GM23338 (cell line): ENCODE measurements at places on chromosomes 1 and 21.

- H3K4me1 ChIP-seq: no peaks in the 10 kb centered on the region
- no peak overlapping the region for H3K27ac ChIP-seq
- no peak overlapping the region for H3K4me3 ChIP-seq
- no peaks in the 10 kb centered on the region for H3K36me3 ChIP-seq
These were observed 5.6 kb upstream of the RPTN start for GRCh38 chr1:152164517-152165136.

DNA sequence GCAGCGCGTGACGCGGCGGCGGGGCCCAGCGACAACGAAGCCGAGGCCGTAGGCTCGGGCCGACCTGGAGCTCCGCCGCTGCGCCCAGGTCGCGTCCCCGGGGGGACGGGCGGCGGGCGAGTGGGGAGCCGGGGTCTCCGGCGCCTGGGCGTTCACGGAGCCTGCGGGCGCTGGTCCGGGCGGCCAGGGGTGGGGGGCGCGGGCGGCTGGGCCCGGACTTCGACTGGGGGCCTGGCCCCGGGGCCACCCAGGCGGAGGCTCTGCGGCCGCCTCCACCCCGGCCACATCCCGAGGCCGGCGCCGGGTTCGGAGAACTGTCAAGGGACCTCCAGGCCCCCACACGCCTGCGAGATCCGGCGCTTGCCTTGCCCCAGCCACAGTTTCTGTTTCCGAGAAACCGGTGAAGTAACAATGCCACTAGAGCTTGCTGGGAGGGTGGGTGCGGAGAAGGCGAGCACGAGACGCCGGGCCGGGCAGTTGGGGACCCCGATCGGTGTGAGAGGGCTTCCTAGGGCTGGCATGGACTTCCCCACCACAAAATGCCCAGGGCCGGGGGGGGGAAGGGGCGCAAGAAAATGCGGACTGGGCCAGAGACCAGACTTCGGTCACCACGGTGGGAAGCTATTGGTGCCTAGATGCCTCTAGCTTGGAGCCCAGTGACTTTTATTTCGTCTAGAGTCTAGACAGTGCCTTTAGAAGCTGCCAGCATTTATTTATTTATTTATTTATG lies 501 bp downstream of the FBXO6 start:
- H3K4me1 ChIP-seq: no peaks in the 10 kb centered on the region
- H3K27ac ChIP-seq: peak overlapping the region; percentile 83
- H3K4me3 ChIP-seq: peak overlapping the region; percentile 59
- DNase-seq: peak; percentile 73

- H3K4me1 ChIP-seq: no peaks in the 10 kb centered on the region
- DNase-seq: no peak
- H3K27me3 ChIP-seq: no peaks in the 10 kb centered on the region
- H3K36me3 ChIP-seq: no peaks in the 10 kb centered on the region
These were observed 438.5 kb downstream of the PTPRU start for GRCh38 chr1:29674627-29675326.

- peaks cover 6% of the 10 kb centered on the region; the same call in 1 of the 2 replicates for H3K4me1 ChIP-seq
- no peak overlapping the region for H3K27ac ChIP-seq
- H3K27me3 ChIP-seq: no peaks in the 10 kb centered on the region
These were observed 52.8 kb upstream of the LYPLAL1 start for GRCh38 chr1:219120624-219121544.

DNA sequence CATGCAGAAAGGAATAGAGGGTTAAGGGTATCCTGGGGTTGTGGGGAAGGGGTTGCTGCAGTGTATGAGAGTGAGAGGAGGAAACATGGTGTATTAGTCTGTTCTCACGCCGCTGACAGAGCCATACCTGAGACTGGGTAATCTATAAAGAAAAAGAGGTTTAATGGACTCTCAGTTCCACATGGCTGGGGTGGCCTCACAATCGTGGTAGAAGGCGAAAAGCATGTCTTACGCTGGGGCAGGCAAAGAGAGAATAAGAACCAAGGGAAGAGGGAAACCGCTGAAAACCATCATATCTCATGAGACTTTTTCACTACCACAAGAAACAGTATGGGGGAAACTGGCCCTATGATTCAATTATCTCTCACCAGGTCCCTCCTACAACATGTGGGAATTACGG lies 17.7 kb downstream of the OSBPL9 start:
- no peak overlapping the region for H3K4me3 ChIP-seq
- no peak for DNase-seq
- H3K36me3 ChIP-seq: no peaks in the 10 kb centered on the region

DNA sequence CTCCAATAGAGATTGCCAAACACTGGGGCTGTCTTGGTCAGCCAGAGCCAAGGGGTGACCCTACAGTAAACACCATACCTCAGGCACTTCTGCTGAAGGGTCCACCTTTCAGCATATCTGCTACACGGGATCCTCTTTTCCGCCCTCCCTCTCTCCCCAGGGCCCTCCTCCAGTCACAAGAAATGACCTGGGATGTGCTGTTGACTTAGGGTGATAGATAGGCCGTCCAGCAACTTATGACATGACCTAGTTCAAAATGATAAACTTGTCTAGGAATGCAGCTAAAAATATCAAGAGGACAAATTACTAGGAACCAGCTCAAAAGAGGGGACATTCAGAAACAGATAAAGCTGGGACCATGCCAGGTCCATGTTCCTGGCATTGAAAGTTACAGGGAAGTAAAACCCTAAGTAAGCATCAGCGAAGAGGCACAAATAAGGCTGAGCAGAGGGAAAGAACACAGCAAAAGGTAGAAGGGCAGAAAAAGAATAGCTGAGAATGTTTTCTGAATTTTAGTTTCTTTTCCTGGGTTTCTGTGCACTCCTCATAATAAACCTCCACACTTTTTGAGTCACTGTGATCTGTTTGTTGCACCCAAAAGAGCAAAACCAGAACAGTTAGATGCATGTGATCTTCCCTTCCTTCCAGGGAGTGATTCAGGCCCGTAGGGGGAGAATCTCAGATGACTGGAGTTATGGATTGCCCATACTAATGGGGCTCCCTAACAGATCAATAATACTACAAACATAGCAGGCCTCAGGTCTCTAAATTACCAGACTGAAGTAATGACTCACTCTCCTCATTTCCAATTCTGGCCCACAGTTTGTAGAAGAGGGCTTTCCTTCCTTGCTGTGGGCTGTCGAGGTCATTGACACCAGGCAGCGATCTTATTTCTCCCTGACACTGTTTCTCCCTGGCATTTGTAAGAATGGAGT lies 48.9 kb upstream of the F3 start:
- H3K4me1 ChIP-seq: no peaks in the 10 kb centered on the region
- H3K36me3 ChIP-seq: no peaks in the 10 kb centered on the region
- no peaks in the 10 kb centered on the region for H3K27me3 ChIP-seq
